SHP77 (cell line): ENCODE measurements at places on chromosomes 7 and 10.

GRCh38 chr7:27590416-27590815 lies 72.3 kb downstream of the HIBADH start:
- DNase-seq: no peak

- no peak for DNase-seq
Observed at GRCh38 chr7:5492636-5493020, 69.0 kb upstream of the TNRC18 start.

DNA sequence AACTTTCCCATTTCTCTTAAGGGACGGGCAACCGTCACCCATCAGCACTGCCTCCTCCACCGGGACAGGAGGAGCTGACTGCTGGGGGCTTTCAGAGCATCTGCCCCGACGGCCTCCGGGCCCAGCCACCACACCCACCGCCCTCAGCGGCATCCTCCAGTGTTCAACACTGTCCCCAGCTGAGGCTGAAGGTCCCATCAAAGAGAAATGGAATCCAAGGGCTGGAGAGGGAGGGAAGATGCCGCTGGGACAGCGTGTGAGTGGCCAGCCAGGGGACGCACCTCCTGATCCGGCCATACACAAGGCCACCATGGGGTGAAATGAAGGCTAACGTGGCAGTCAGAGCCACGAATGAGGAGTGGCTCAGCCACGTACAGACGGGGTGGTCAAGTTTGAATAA lies 153.6 kb upstream of the PPP2R2D start:
- DNase-seq: no peak

- no peak for DNase-seq
Observed at GRCh38 chr10:61786728-61787127, 114.8 kb upstream of the ARID5B start.

DNA sequence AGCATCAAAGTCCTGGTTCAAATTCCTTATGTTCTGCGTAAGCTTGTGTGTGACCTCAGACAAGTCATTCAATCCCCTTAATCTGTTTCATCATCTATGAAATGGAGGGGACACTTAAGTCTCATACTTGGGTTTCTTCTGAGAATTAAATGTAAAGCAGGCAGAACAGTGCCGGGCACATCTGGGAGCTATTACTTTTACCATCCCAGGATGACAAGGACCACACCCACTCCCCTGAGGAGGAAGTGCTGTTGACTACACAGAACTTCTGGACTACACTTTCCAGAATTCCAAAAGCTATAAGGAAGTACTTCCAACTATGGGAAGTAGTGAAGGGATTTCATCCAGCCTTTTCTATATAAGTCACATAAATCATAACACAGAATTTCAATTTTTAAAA lies 294.9 kb downstream of the IPMK start:
- no peak for DNase-seq

DNA sequence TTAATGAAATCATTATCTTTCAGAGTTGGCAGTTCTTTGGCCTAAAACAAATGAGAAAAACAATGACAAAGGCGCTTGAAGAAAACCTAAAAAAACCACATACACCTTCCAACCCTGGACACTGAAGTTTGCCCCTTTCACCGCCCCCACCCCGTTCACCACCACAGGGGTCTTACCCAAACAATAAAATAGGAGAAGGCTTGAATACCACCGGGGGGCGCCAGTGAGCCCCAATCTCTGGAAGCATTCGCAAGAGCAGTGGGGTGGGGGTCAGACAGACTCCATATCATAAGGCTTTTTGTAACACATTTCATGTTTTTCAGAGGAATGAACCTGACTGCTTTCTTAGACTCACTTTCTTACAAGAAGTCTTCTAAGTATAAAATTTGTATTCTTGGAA lies 163.6 kb downstream of the PIP4K2A start:
- peak; percentile 8 for DNase-seq

DNA sequence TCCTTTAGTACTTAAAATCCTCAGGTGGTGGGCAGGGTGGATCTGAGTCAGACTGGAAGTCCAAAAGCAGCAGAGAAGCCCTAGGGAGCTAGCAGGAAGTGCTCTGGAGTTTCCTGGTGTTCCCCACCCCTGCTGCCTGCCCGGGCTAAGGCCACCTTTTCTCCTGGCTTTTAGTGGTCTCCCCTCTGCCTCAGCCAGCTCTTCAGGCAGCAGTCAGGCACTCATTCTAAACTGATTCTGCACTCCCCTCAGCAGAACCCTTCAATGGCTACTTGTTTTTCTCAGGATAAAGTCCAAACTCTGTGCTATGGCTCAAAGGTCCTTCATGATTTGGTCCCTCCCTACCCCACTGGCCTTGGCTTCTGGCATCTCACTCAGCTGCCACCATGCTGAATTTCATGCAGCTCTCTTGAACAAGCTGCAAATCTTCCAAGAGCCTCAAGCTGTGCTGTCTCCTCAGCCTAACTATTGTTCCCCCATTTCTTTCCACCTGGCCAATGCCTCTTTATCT lies 28.9 kb upstream of the DNMBP start:
- DNase-seq: no peak

- no peak for DNase-seq
Observed at GRCh38 chr7:34389332-34390078, 268.5 kb upstream of the NPSR1 start.

DNA sequence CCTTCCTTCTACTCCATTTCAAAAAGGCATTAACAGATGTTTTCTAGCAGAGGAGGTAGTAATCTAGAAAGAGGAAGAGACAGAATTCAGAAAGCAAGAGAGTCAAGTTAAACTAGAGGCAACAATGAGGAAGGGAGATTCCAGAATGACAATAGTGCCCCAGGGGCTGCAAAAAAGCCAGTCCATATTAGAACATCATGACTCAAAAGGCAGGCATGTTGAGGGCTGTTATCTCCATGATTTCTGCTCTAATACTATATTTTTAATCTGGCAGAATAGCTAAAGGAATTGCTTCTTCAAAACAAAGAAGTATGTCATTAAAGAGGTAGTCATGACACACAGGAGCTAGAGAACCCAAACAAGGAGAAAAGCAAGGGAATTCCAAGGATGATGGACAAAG lies 599.6 kb downstream of the INHBA start:
- no peak for DNase-seq

DNA sequence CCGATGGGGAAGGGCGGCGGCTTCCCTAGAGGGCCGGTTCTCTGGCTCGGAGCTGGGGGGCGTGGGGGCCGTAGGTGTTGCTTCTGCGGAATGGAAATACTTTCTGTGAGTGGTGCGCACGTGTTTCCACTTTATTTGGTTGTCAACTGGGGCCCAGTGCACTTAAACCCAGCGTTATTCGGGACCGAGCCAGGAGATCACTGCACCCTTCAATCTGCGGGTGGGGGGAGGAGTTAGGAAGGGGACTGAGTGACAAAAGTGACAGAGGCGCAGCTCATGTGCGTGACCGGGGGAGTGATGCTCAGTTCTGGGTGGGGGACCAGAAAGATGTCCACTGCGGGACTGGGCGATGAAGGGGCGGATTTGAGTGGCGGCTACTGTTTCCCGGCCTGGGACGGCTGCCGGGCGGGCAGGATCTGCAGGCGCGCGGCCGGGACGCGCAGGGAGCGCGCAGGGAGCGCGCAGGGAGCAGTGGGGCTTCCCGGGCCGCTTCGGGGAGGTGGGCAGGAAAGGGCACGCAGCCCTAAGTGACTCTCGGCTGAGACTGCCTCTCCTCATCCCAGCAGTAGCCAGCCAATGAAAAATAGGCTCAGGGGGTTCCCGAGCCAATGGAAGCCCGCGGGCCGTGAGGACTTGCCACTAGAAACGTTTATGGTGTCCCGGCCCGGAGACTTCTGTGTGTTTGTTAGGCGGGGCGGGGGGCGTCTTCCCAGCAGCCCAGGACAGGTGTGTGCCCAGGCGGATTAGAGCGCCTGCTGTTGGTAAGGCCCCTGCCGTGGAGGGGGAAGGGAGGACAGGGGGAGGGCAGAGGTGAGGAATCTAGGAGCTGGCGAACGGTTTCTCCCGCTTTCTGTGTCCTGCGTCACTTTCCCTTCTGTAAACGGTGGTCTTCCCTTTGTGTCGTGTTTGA lies 54.3 kb upstream of the KDM7A start:
- peak; percentile 75 for DNase-seq

DNA sequence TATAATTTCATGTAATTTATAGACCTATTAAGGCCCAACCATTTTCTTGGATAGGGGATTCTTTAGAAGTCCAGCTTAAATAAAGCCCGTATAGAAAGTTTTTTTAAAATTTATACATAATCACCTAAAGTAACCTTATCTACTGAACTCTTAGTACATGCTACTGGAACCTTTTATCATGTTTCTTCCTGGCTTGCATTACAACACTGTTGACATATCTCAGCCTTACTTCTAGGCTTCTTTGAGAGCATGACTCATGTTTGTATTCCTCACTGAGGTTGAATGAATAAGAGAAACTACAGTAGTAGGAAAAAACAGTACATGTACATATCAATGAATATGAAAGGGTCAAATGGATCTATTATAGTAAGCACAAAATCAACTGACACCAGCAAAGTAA lies 8.2 kb upstream of the MAGI2 start:
- DNase-seq: no peak

- DNase-seq: no peak
Observed at GRCh38 chr7:91811236-91811635, 69.3 kb downstream of the MTERF1 start.

GRCh38 chr10:112790030-112790429 lies 160.0 kb upstream of the TCF7L2 start:
- no peak for DNase-seq

DNA sequence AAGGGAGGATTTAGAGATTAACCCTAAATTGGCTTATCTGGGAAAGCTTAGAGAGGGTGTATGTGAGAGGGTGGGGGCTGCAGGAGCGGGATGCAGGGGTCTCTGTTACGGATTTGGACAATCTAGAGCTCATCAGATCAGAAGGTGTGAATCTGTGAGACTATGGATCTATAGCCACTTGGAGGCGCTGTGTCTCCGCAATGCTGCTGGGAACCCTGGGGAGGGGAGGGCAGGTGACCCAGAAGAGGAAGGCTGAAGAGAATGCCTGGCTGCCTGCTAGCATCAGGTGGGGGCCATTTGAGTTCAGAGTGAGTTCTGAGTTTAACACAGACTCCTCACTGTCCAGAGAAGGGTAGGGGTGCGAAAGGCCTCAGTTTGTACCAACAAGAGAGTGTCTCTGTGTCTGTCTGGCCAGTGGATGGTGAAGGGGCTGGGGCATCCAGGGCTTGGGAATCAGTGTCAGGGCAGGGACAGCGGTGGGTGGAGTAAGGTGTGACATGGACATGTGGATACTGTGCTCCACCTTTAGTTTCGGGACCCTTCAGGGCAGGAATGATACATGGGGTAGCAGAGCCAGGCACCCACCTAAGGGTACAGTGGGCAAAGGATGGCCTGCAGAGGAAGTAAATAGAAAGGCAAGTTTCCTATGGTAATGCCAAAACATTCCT lies 187.3 kb upstream of the PRSS58 start:
- DNase-seq: no peak

- DNase-seq: no peak
Observed at GRCh38 chr10:24900888-24901685, 51.3 kb downstream of the PRTFDC1 start.

- no peak for DNase-seq
Observed at GRCh38 chr10:11080564-11080984, 62.9 kb downstream of the CELF2 start.

- no peak for DNase-seq
Observed at GRCh38 chr10:8051109-8051821, 3.2 kb upstream of the GATA3 start.

DNA sequence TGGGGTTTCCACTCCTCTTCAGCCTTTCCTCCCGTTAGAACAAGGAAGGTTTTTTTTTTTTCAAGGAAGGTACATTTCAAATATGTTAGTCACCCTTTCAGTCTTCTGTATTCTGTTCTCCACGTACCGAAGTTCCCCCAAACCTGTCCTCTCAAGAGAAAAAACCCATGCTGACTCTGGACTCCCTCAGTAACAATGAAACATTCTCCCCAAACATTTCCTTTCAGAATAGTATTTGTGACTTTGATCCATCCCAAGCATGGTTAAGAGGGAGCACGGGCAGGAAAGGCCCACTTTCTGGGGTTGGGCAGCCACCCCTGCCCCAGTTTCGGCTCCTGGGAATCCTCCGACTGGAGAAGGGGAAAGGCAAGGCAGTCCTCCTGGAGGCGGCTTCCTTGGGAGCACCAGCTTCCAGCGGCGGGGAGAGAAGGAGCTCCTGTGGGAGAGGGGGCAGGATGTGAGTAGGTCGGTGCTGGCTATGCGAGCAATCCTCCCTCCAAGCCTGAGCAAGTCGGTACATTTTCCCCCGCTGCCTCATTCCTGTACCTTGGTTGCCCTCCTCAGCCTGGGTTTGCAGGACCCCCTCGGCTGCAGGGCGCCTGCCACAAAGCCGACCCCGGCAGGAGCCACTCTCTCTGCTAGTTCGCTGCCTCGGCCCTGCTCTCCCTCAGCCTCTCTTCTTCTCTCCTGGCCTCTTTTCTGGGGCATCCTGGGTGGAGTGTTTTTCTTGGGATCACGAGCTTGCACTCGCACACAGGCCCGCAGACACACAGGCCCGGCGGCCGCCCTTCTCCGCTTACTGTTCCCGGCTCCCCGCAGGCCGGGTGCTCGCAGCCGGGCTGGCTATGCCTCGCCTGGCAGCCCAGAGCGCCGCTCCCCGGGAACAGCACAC lies 2.1 kb upstream of the HOXA1 start:
- no peak for DNase-seq

- DNase-seq: no peak
Observed at GRCh38 chr7:41501466-41501865, 201.4 kb downstream of the INHBA start.

GRCh38 chr10:116041948-116042347 lies 231.1 kb downstream of the GFRA1 start:
- no peak for DNase-seq

DNA sequence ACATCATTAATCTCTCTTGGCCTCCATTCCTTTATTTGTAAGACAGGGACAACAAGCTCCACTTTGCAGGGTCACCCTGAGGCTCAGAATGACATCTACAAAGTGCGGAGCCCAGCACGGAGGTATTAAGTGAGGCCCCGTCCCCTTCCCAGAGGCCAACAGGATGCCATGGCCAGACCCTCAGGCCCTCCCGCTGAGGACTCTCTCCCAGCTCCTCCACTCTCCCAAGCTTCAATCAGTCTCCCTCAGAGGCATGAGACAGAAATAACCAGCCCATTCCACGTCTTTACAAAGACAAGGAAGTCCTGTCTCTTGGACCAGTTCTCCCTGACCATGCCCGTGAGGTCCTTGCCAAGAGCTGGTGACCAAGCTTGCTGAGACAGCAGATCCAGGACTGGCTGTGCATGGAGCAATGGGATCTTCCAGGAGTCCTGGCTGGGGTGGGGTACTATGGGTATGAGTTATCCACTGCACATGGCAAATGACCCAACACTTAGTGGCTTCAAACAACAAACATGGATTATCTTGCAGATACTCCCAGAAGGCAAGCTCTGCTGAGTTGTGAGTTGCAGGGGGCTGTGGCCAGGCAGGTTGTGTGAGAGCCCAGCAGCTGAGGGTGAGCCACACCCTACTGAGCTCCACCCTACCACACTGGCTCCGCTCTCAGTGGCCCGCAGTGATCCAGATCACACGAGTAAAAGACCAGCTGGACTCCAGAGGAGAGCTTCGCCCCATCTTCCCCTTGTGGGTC lies 4.3 kb upstream of the PPIF start:
- DNase-seq: no peak
